ENCODE measurements at places on chromosomes 1 and 21.

- no peak for DNase-seq
Measured at GRCh38 chr1:168229893-168230292, 4.1 kb downstream of the SFT2D2 start.

GRCh38 chr1:214844319-214844718 lies 238.2 kb upstream of the KCNK2 start:
- DNase-seq: no peak

DNA sequence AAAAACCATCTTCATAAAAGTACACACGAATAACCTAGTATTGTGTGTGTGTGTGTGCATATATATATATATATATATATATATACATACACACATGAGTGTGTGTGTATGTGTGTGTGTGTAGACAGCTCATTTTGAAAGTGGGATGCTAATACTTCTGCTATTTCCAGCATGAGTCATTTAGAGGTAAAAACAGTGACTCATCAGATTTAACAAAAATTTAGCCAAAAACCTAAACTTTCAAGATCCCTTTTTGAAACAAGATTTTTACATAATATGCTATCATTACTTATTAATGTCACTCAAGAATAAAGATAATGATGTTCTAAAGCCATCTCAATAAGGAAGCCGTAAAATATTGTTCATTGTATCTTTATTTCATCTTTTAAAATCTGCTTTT lies 35.6 kb upstream of the ADGRL4 start:
- peak; percentile 51 for DNase-seq

DNA sequence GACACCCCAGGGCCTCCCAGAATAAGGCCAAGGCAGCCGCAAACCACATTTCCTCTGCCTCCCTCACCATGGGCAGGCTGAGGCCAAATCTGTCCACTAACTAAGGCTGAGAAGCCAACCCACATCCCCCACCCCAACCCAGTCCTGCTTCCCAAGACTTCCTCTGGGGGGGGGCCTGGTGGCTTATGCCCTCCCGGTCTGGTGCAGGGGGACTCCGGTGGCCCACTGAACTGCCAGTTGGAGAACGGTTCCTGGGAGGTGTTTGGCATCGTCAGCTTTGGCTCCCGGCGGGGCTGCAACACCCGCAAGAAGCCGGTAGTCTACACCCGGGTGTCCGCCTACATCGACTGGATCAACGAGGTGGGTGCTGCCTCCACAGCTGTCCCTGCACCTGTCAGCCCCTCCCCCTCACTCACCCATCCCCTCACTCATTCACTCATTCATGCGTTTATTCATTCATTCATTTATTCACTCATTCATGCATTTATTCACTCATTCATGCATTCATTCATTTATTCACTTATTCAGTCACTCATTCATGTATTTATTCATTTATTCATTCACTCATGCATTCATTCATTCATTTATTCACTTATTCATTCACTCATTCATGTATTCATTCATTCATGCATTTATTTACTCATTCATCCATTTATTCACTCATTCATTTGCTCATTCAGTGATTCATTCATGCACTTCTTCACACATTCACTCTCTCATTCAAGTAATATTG lies 7.3 kb downstream of the CTRC start:
- DNase-seq: no peak

GRCh38 chr1:155223047-155223446 lies 14.6 kb downstream of the MTX1 start:
- no peak for DNase-seq

GRCh38 chr1:4306559-4307467 lies 347.6 kb upstream of the AJAP1 start:
- no peak for DNase-seq

DNA sequence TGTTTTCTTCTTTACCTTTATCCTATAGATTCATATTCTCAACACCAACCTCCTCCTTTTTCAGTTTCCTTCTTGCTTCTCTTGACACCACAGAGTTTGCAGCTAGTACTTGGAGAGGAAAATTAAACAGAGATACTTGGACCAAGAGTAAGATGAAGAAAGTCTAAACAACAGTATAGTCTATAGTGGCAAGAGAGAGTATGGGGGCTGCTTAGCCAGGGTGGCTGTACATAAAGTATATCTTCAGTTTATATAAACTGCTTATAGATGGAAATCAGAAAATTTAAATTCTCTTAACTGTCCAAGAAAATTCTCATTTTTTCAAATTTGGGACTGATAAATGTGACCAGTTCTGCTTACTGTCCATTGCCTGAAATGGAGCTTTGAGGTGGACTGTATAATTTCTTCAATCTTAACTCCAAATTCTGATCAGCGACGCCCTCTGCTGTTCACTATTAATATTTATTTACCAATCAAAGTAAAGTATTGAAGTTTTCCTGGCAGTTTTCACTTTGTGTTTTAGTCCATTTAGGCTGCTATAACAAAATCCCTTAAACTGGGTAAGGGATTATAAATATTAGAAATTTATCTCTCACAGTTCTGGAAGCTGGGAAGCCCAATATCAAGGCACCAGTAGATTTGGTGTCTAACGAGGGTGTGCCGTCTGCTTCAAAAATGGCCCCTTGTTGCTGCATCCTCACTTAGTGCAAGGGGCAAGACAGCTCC lies 14.8 kb upstream of the METTL18 start:
- DNase-seq: peak; percentile 11

DNA sequence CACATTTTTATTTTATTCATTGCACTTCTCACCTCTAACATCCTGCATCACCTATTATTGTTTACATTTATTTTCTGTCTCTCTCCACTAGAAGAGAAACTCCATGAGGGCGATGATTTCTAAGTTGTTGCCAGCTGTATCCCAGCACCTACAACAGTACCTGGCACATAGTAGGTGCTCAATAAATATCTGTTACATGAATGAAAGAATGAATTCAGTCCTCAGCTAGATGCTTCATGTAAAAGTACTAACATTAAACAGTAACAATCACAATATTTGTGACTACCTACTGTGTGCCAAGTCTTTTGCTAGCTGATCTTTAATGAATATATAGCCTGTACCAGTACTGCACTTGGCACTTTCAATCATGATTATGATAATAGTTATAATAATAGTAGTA lies 3.0 kb downstream of the TAS1R2 start:
- DNase-seq: no peak

- no peak for DNase-seq
Measured at GRCh38 chr1:178485541-178485981, 11.2 kb downstream of the CLEC20A start.

DNA sequence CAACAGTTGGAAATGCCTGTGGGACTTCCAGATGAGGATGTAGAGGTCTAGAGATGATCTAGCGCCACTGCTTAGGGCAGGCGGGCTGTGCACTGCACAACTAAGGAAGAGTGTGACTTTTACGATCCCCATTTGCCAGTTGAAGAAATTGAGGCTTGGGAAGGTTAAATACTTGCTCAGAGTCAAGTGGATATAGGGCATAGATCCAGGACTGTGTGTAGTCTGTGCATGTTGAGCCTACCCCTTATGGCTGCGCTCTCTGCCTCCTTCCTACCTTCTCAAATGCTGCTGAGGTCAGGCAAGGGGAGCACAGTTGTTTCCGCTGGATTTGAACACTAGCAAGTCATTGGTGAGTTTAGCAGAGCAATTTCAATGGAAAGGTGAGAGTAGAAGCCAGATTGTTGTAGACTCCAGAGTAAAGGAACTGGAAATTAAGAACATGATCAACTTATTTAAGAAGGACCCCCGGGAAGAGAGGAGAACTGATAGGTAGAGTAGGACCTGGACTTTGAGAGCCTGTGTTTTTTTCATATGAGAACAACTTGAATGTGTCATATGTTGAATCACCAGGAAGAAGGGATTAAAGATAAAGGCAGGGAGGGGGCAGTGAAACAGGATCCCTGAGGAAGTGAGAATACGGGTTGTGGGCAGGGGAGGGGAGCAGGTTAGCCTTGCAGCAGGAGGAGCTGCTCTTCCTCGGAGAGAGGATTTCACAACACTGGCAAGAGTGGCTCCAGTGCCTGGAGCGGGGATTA lies 2.7 kb downstream of the CAPN2 start:
- peak; percentile 76 for DNase-seq

- DNase-seq: peak; percentile 91
Measured at GRCh38 chr1:39410915-39411436, 80.5 kb upstream of the BMP8A start.

- no peak for DNase-seq
Measured at GRCh38 chr1:248697907-248698306, 4.7 kb downstream of the OR14I1 start.

- no peak for DNase-seq
Measured at GRCh38 chr1:47021070-47021469, 2.4 kb upstream of the CYP4X1 start.

GRCh38 chr1:223455470-223455869 lies 62.3 kb downstream of the CCDC185 start:
- no peak for DNase-seq

DNA sequence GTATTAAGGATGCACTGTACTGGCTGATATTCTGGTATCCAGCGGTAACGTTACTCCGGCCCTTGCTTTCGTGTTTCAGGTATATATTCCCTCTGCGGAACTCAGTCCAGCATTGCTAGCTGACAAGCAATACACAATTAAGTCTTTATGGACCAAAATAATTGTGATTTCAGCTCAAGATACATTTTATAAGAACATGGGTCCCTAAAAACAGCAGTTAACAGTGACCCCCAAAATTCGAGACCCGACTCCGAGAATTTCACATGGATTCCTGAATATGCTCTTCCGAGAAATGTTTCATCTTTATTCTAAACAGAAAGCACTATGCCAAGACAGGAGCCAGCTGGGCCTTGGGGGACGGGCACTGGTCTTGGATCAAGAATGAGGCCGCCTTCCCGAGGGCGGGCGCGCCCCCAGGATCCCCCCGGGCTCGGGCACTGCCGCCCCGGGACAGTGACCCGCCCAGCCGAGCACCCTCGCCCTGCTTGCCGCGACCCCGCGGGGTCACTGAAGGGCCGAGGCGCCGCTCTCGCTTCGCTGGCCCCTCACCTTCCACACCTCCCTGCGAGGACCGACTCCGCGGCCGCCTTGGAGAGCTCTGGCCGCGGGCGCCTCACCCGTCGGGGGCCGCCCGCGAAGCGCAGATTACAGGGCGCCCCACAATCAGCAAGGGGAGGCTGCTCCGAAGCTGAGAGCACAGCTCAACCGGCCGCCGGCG lies 610 bp downstream of the SCYL3 start:
- no peak for DNase-seq

GRCh38 chr1:34460193-34460592 lies 283.5 kb downstream of the C1orf94 start:
- DNase-seq: no peak

DNA sequence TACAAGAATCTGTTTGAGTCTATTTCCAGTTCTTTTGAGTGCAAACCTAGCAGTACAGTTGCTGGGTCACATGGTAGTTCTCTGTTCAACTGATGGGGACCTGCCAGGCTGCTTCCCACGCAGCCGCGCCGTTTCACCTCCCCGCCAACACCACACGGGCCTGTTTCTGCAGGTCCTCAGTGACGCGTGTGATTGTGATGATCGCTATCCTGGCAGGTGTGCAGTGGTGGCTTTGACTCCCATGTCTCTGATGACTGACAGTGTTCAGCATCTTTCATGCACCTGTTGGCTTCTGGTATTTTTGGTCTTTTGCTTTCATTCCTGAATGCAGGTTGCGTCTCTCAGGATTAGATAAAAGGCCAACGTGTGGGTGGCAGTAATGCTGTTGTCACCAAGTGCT lies 41.6 kb downstream of the FAAP20 start:
- no peak for DNase-seq

DNA sequence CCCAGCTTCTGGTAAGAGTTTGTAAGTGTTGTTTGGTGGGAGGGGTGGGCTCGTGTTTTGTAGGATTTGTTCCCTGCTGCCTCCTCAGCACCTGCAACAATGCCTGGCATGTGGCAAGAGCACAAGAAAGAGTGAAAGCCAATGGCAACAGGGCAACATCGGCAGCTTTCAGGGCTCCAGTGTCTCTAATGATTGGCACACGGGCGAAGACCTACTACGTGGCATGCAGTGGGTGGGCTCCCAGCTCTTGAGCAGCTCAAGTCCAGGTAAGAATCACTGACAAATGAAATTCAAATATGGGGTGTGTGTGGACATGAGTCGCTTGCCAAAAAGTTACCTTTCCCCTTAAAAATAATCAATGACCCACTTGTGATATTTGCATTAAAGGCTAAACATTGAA lies 23.9 kb upstream of the SLC1A7 start:
- no peak for DNase-seq
